ENCODE measurements at places on chromosomes 2 and 18.

DNA sequence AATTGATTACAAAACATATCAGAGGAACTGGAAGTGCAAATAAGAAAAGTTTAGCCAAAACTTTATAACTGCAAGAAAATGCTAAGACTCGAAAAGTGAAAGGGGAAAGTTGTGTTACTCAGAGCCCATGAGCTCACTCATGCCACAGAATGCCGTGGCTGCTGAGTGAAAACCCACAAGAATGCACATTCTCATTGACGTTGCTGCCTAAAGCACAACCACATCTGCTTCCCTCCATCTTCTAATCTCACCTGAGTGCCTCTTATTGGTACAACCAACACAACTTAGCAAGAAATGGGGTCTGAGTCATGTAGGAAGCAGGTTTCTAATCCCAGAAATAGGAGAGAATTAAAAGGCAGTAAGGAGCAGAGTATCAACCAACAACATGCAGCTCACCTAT is 259.7 kb downstream of the LNPK start:
- DNase-seq, result no peak

DNA sequence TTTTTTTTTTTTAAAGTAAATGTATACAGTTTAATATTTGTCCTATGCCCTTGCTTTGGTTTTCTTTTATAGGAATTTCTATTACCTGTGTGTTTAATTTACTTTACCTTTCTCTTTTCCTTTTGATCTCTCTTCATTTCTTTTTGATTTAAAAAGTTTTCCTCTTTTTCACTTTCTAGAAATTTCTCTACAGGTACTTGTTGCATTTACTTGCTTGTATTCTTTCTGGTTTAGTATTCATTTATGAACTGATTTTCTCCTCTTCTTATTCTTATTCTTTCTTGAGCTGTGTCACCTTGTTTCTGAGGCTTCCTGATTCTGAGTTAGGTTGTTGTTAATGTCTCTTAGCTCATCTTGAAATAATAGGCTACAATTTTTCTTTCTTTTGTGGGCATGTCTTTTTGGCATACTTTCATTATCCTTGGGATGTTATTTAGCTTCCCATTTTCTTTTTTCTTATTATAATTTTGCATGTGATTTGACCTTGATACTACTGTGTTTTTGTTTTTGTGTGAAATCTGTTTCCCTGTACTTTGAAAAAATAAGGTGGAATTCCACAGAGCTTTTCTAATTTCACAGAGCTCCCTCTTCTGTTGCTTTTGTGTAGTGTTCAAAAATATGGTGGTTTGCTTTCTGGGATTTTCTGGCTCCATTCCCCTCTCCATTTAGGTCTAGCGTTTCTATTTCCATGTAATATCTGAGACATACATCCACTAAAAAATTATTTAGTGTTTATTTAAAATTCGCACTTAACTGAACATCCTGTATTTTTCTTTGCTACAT is 25.5 kb upstream of the ALMS1 start:
- no peak for DNase-seq

DNA sequence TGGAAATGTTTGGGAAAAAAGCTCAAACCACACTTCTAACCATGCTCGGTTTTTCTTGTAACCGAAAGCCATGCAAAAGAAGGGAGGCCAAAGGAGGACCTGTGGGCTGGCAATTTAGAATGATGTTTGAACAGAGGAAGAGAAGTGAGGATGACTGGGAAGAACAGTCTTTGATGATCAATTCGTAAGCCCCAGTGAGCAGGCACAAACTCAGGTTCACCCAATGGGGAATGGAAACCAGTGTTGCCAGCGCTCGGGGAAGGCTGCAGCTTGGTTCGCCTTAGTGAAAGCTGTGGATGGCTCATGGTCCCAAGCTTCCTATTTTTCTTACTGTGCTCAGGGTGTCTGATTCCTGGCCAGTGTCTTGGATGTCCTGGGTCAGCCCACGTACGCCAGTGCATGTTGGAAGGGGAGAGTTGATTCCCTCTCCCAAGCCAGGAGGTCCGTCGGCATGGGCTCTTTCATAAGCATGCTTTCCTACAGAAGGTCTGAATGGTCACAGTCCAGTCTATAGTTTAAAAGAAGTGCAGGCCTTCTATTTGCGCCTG is 79.2 kb downstream of the VAPA start:
- no peak for DNase-seq

GRCh38 chr2:136121204-136121910 is 3.4 kb upstream of the CXCR4 start:
- DNase-seq, result no peak

- DNase-seq, result no peak
Measured at GRCh38 chr2:71358931-71359671, 27.5 kb downstream of the ZNF638 start.

GRCh38 chr2:22020091-22020742 is 896.4 kb downstream of the TDRD15 start:
- no peak for DNase-seq

- DNase-seq, result no peak
Measured at GRCh38 chr2:221156062-221156734, 415.9 kb downstream of the EPHA4 start.

DNA sequence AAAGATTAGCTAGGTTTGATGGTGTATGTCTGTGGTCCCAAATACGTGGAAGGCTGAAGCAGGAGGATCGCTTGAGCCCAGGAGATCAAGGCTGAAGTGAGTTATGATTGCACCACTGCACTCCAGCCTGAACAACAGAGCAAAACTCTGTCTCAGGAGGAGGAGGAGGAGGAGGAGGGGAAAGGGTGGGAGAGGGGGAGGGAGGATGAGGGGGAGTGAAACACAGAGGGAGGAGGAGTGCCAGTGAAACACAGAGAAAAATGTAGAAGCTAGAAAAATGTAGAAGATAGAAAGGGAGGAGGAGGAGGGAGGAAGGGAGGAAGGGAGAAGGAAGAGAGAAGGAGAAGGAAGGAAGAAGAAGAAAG is 387.5 kb downstream of the MTX2 start:
- no peak for DNase-seq

GRCh38 chr2:88167740-88168139 is 2.4 kb upstream of the THNSL2 start:
- DNase-seq, result no peak

GRCh38 chr2:241158546-241158900 is 8.3 kb downstream of the PPP1R7 start:
- DNase-seq, result no peak

DNA sequence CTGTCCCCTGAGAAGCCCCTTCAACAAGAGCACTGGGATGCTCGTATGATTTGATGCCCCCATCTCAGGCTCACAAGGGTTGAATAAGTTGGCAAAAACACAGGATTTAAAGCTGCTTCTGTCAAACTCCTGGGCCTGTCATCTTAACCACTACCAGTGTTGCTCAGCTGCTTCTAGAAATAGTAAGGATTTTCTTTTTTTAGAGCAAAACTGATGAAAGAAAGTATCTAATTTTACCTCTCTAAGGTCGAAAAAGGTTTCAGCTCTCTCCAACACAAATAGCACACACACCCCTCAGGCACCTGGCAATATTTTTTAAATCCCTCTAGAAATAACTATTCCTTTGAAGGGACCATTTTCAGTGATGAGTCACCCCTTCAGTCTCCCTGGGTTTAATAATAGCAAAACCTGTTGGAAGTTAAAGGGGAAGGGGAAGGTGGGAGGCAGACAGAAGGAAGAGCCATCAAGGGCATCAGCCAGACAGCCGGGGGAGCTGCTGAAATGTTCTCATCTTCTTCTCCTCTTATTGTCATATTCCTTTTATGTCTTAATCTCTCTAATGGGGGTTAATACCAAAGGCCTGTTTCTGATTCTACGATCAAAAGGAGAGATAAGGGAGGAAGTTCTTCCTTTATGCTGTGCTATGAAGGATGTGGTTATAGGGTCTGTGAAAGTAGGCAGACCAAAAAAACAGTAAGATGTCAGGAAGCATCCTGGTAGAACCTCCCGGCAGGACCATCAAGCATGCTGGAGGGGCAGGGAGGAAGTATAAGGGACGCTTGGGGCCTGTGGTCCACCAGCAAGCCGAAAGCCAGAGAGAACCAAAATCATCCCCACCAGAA is 31.9 kb upstream of the SLC35G4 start:
- DNase-seq, result no peak

GRCh38 chr2:32061973-32062861 is 1.1 kb upstream of the SPAST start:
- DNase-seq, result no peak

DNA sequence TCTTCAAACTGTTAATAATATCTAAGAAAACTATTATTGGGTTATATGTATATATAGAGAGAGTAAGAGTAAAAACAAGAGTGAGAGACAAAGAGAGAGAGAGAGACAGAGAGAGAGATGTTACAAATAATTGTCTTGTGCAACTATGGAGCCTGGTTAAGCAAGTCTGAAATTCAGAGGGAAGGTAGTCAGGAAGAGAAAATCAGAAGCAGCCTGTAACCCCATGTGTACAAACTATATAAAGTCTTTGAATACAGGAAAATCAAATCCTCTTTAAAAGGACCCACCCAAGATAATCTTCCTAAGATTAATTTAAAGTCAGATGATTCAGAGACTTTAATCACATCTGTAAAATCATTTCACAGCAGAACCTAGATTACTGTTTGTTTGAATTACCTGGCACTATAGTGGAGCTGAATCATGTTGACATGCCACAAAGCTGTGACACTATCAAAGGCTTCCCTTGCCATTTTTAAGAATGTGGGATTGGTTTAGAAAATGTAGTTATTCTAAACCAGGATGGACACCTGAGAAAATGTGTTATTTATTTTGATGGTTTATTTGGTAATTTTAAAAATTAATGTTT is 301.7 kb upstream of the FSIP2 start:
- no peak for DNase-seq
